Panc1 (cell line): ENCODE measurements at places on chromosomes 2 and 18.

DNA sequence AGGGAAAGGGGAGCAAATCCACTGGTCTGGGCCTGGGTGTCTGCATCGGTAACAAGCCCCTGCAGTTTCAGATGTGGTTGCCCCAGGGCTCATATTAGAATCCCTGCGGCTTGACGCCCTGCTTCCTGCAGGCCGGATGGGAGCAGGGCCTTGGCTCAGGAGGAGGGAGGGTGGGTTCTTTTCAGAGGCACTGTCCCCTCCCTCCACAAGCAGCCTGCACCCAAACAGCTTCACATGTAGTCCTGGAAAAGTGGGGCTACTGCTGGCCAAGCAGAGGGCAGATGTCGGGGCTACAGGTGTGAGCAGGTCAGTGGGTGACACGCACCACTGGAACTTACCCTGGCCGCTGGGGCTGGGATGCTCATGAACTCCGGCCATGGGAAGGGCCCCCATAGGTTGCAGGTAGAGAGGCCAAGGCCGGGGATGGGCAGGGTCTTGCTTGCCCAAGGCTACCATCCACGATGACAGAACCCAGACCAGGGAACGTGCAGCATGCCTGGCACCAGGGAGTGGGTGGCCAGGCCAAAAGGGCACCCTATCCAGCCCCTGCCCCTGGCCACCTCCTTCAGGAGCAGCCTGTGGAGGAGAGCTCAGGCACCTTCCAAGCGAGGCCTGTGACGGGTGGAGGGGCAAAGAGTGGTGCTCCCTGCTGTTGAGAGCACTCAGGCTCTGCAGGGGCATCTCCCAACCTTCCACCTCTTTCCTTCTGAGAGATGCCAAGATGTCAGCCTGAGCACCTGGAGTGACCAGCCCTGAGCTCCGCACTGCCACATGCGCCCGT, 16.8 kb downstream of the ARID5A start:
- DNase-seq = no peak

DNA sequence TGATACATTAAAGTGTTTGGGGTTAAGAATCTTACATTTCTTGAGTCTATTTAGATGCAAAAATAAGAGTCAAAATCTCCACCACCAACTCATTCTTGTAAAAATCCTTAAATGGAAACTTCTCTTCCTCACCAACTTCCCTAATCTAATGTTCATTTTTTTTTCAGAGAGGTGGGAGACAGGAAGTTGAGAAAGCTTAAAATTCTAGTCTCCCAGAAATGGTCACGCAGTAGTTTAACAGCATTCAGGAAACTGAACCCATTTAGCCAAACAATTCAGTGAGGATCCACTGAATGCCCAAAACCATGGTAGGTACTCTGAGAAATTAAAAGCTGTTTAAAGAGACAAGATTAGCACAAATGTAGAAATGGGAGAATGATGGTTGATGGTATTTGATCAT, 69.0 kb downstream of the TXNL1 start:
- no peak for DNase-seq

GRCh38 chr2:47026748-47027534, 111.3 kb upstream of the MCFD2 start:
- no peak for DNase-seq

DNA sequence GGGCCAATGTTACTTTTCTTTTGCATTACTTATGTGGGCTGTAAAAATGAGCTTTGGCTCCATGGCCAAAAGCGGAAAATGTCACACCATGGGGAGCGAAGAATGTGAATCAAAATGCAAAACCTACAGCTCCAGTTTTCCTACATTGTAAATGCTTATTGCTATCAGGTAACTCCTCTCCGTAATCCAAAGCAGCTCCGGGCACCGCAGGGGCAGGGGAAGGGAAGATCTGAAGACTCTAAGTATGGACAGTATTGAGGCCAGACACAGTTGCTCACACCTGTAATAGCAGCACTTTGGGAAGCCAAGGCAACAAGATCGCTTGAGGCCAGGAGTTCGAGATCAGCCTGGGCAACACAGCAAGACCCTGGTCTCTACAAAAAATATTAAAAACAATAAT, 7.1 kb upstream of the AGFG1 start:
- no peak for DNase-seq

GRCh38 chr2:46886268-46887027, 29.2 kb downstream of the MCFD2 start:
- DNase-seq = no peak

GRCh38 chr2:239911641-239912071, 113.5 kb downstream of the NDUFA10 start:
- no peak for DNase-seq

- DNase-seq = no peak
Measured at GRCh38 chr2:135157856-135158255, 105.8 kb downstream of the RAB3GAP1 start.

GRCh38 chr2:233572468-233572867, 5.9 kb upstream of the USP40 start:
- DNase-seq = no peak

GRCh38 chr2:34280606-34281005, 681.5 kb upstream of the FAM98A start:
- DNase-seq = no peak

GRCh38 chr2:68845043-68845442, 26.2 kb downstream of the BMP10 start:
- no peak for DNase-seq

GRCh38 chr2:111952871-111953452, 54.6 kb downstream of the MERTK start:
- DNase-seq = no peak

GRCh38 chr18:65622436-65622835, 128.4 kb upstream of the CDH7 start:
- no peak for DNase-seq

DNA sequence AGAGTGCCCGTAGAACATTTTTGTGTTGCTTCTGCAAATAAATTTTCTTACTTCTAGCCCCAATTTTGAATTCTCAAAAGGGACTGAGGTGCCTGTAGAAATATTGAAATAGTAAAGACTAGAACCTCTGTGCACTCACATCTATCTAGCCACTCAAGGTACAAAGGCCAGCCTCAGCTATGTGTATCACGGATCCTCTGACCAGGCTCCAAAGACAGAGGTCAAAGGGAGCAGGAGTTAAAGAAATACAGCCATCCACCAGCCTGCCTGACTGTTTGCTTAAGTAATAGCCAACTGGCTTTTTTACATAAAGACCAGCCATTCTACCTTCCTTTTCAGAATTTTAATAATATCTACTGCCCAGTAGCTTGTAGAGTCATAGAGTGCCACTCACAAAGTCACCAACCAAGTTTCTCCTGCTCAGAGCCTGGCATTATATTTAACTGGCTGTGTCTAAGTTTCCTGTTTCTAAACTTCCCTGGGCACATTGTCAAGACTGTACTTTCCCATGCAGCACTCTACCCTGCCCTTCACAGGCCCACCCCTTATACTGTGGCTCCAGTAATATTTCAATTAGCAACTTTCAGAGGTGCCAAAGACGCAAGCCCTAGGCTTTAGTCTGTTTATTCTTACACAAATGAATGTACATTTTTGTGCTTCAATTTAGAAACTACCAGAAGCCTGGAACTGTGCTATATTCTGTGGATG, 338.3 kb upstream of the NT5C1B start:
- no peak for DNase-seq

DNA sequence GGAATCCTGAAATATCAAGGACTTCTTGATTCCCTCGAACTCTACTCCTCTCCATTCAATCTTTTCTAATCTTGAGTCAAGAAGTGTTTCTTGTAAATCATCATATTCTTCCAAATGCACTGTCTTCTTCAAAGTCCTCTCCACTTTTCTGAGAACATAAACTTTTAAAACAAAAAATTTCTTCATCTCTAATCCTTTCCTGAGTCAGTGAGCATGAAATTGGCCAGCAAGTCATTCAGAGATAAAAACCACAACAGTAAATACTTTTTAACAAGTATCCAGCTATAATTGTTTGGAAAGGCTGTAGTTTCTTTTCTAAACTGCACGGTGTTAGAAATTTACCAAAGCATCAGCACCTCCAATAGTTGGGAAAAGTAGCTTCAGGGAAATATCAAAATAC, 312.6 kb upstream of the GALNT5 start:
- DNase-seq = no peak
